Activated T-cell treated with anti-CD3 and anti-CD28 coated beads, Interleukin-2, amount 50 U/mL, for 24 hours (primary cell): ENCODE measurements at places on chromosomes 2 and 18.

- DNase-seq: no peak
These were observed 74.3 kb upstream of the NPAS2 start for GRCh38 chr2:100745604-100746003.

DNA sequence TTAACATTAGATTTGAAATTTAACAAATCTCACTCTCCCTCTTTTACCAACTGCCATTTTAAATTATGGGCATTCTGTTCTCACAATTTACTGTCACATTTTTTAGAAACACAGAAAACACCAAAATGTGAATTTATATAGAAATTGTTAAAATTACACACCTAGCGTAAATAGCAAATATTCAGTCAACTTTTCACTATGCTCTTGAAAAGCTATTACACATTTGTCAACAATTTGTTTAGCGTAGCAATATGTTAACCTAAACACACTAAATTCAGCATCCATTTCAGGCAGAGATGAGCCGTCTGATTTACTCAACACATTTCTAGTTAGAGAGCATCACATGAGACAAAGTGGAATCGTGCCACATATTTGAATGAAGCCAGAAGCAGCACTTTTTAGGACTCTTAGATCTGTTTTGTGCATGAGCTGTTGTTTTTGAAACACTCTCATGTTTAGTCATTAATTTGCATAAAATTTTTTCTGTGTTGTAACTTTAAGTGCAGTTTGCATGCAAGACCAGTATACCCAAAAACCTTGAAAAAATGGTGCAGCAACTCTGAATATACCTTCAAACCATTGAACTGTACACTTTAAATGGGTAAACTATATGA is 8.2 kb downstream of the TTC32 start:
- no peak for DNase-seq

GRCh38 chr18:65435534-65435933 is 315.3 kb upstream of the CDH7 start:
- no peak for DNase-seq

GRCh38 chr2:45259138-45259537 is 249.9 kb upstream of the SIX2 start:
- DNase-seq: no peak

DNA sequence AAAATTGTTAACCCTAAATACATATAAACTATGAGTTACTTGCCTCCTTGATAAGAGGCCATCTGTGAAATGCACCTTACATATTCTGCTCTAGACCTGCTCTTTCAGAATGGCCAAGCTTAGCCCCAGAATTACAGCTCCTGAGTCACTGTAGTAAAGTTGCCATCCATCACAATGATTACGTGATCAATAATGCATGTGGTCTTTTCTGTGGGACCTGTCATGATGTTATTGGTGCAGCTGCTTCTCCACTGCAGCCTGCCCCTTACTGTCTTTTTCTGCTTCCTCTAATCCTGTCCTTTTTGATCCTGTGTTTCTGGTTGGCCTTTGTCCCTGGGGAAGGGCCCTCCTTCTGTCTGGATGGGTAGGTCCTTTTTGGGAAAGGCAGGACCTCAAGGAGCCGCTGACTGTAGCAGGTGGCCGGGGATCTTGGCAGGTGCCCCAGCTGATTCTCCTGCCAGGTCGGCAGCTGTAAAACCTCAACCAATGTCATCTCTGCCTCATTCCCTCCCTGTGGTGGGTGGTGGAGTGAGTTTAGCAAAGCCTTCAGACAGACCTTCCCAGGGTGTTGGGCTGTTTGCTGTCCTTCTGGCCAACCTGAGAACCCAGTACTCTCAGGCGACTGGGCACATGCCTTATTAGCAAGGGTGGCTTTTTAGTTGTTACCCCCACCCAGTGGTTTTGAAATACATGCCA is 126.2 kb upstream of the EML6 start:
- DNase-seq: no peak

DNA sequence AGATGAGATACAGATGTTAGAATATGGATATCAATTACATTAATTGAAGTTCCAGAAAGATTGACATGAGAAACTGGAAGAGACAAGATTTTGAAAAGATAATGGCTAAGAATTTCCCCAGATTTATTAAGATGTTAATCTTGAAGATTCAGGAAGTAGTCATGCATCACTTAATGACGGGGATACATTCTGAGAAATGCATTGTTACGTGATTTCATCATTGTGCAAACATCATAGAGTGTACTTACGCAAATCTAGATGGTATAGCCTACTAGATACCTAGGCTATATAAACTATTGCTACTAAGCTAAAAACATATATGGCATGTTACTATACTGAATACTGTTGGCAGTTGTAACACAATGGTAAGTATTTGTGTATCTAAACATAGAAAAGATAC is 6.8 kb upstream of the CHMP3 start:
- no peak for DNase-seq

- DNase-seq: peak; percentile 64
These were observed 66.6 kb downstream of the SPTBN1 start for GRCh38 chr2:54522624-54523281.

GRCh38 chr2:170886386-170886785 is 42.7 kb upstream of the GORASP2 start:
- DNase-seq: no peak

- no peak for DNase-seq
These were observed 160.8 kb downstream of the LPIN1 start for GRCh38 chr2:11907190-11907589.

DNA sequence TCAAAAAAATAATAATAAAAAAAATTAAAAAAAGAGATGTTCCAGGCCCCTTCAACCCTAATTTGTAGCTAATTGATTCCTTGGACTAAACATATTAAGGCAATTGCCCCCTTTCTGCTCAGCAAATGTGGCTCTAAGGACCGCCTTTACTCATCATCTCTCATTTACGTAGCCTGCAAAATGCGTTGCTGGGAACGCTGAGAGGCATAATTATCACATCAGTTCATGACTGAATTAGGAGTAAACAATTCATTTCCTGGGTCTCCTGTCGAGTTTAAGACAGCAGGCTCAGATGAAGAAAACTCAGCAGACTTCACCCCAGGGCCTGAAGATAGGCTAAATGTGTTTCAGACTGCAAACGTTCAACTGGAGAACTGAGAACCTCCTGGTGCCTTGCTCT is 413.5 kb downstream of the NBAS start:
- DNase-seq: no peak

DNA sequence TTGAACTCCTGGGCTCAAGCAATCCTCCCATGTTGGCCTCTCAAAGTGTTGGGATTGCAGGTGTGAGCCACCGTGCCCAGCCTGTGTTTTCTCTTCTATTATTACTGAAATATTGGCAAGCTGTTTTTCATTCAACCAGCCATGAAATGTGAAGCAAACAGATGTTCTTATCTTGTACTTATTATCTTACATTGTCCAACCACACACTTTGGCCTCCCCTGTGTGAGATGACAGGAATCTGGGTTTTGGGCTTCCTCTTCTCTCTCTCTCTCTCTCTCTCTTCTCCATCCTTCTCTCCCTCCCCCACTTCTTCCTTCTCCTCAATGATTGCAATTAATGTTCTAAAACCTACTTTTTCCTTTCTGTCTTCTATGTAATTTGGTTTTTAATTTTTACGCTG is 33.1 kb downstream of the RAMP1 start:
- no peak for DNase-seq

- DNase-seq: no peak
These were observed 22.1 kb upstream of the OTOS start for GRCh38 chr2:240162531-240162930.

DNA sequence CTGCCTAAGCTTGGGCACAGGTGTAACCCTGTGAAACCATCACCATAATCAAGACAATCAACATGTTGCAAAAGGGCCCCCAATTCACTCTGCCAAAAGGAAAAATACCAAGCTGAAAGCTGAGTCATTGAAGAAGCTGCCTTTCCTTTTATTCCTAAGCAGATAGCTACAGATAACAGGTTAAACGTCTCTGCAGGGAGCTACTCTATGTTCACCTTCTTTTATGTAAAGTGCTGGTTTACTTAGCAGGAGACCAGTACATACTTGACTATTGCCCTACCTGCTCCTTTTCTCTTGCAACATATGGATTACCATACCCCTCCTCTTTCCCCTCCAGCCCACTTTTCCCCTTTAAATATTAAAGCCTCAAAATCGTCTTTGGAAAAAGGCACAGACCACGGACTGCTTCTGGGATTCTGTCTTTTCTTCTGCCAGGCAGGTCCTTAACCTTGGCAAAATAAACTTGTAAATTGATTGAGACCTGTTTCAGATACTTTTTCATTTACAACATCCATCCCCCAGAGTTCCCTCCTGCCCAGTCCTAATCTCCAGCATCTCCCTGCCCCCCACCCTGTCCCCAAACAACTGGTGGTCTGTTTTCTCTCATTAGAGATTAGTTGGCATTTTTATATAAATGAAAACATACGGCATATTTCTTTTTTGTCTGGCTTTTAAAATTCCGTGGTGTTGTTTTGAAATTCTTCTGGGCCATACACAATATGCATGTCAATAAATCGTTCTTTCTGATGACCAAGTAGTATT is 37.8 kb upstream of the LDLRAD4 start:
- no peak for DNase-seq

DNA sequence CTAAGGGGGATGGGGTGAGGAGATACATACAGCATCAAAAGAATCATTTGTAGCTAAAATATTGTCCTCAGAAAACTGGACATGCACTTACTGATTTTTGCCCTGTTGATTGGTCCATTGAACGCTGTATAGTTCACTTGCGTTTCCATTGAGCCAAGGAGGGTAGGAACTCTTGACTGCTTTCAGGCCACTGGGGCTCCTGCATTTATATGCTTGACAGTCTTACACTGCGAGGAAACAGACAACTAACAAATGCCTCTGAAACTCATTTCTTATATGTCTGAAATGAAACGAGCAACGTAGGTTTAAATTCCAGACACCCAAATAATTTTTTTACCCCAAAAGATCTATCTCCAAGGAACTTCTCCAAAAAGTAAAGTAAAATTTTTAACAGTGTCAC is 42.1 kb downstream of the ARL5A start:
- DNase-seq: no peak

- DNase-seq: no peak
These were observed 26.4 kb upstream of the CYTIP start for GRCh38 chr2:157470321-157470720.

DNA sequence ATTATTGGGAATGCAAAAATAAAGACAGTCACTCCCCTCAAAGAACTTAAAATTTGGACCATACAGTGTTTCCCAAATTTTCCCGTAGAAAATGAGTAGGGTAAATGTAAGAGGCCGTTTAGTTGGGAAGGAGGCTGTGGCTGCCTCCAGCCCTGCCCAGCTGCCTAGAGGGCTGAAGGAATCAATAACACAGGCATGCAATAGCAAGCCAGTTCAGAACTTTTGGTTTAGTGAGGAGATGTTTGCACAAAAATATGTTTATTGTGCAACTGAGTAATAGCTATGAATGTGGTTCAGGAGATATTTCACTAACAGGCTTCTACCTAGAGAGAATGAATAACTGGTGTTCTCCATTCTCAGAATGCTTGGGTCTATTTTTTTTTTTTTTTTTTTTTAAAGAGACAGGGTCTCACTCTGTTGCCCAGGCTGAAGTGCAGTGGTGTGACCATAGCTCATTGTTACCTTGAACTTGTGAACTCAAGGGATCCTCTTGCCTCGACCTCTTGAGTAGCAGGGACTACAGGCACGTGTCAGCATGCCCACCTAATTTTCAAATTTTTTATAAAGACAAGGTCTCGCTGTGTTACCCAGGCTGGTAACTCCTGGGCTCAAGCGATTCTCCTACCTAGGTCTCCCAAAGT is 23.6 kb downstream of the UGP2 start:
- no peak for DNase-seq

GRCh38 chr2:193583638-193584400 is 1389.1 kb upstream of the TMEFF2 start:
- DNase-seq: no peak

DNA sequence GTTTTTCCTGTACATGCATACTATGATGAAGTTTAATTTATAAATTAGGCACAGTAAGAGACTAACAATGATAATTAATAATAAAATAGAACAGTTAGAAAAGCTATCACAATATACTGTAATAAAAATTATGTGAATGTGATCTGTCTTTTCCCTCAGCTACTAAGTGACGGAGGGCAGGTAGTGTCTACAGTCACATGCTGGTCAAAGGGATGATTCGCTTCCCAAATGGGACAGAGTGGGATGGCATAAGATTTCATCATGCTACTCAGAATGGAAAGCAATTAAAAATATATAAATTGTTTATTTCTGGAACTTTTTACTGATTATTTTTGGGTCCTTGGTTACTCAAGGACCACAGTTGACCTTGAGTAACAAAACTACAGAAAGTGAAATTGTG is 71.5 kb downstream of the DAW1 start:
- no peak for DNase-seq

- no peak for DNase-seq
These were observed 74.1 kb upstream of the PXDN start for GRCh38 chr2:1818404-1818803.
